ENCODE measurements at places on chromosomes 7 and 10. TPM values are rescaled to one million over a fixed set of nuclear protein-coding genes. Genes with fewer than 3 reads are reported as not detected.

DNA sequence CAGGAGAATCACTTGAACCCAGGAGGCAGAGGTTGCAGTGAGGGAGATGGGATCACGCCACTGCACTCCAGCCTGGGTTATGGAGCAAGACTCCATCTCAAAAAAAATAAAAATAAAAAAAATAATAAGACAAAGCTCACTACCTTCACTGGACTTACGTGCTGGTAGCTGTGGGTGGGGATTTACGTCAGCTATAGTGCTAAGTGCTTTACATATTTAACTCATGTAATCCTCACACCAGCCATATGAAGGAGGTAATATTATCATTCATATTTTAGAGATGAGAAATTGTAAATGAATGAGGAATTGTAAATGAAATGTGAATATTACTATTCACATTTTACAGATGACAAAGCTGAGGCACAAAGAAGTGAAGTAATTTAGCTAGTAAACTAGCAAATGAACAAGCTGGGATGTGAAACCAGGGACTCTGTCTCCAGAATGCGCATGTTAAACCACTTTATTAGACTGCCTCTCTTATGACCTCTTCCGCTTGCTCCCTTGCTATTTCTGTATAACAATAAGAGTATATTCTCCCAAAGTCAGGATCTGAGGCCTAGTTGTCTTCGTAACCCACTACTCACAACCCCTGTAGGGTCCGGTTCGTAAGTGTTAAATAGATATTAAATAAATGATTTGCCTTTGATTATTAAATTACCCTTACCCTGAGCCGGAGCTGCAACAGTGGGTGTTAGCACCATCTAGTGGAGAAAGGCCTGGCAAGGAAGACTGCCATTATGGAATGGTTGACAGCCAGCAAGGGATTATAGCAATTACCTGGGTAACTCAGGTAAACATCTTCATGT is 70.2 kb downstream of the HTR7 start:
- DNase-seq = no peak

- no peak for DNase-seq
Observed at GRCh38 chr10:95841661-95842498, 65.9 kb upstream of the CC2D2B start.

GRCh38 chr10:74223755-74224529 is 72.9 kb downstream of the ADK start:
- no peak for DNase-seq

DNA sequence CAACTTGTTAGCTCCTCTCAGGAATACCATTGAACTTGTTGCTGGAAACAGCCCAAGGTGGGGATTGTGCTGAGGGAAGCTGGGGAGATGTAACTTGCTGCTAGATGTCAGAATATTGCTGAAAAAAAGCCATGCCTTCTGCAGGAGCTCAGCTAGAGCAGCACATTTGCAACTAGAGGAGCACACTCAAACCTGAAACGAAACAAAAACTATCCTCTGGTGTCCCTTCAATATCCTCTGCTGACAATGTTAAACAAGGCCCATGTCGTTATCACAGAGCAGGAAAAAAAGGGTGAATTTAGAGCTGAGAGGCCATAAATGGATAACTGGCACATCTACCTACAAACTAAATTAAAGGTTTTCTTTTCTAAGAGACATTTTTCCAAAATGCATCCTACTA is 53.7 kb upstream of the MACC1 start:
- no peak for DNase-seq

- no peak for DNase-seq
Observed at GRCh38 chr10:58954178-58954577, 222.3 kb upstream of the PHYHIPL start.

DNA sequence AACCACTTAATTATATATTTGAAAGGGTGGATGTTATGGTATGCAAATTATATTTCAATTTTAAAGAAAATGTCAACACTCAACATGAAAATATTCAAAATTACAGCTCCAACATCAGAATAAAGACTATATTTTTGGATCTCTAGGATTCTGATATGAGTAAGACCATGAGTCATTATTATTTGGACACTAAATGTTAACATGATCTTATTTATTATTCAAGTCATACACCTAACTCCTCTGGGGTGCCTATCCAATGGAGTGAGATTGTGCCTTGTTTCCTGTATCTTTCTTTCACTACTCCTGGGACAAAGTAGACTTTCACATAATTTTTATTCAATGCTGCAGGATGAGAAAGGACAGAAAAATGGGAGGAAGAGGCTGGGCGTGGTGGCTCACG is 135.2 kb upstream of the PRSS1 start:
- no peak for DNase-seq

DNA sequence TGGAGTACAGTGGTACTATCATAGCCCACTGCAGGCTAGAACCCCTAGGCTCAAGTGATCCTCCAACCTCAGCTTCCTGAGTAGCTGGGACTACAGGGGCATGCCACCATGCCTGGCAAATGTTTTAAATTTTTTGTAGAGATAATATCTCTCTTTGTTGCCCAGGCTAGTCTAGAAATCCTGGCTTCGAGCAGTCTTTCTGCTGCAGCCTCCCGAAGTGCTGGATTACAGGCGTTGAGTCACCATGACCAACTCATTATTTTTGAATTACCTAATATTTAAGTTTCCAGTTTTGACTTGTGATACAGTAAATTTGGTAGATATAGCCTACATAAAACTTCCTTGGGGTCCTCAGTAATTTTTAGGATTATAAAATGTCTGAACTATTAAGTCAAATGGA is 74.1 kb downstream of the RUNDC3B start:
- DNase-seq = no peak

GRCh38 chr10:52351914-52352330 is 37.8 kb downstream of the DKK1 start:
- no peak for DNase-seq

DNA sequence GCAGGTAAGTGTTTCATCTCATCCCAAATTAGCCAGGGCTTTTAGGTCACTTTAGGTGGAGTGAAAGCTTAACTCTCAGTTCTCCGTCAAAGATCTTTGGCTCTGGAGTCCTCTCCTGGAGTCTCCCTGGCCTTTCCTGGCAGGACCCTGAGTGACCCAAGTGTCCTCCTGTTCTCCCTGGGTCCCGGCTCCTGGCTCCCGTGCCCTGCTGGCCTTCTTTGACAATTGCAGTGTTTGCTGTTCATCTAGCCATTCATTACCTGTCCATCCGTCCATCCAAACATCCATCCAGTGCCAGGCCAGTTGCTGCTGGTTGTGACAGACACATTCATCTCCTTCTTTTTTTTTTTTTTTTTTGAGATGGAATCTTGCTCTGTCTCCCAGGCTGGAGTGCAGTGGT is 6.2 kb upstream of the TPST1 start:
- peak; percentile 56 for DNase-seq

Gene LIPF
- total RNA-seq = not detected

- peak; percentile 79 for DNase-seq
Observed at GRCh38 chr7:2670720-2671391, 17.1 kb upstream of the AMZ1 start.

GRCh38 chr10:129531195-129531968 is 64.3 kb downstream of the MGMT start:
- no peak for DNase-seq

Gene ANKRD2
- total RNA-seq = 0.78 TPM

DNA sequence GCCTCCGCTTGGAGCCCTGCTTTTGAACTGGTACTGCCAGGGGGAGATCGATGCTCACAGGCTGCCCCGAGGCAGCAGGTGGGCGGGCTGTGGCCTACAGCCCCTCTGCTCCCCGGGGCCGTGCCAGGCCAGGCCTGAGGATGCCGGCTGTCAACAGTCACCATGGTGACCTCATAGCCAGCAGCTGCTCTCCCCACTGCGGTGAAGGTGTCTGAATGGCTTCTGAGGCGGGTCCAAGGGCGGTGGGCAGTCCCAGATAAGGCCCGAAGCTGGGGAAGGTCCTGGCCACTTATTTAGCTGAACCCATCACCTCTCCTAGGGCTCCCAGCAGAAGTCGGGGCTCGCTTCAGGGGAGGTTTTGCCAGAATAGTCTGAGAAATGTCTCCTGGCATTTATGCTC is 179.3 kb downstream of the ARHGAP12 start:
- DNase-seq = no peak

Gene ZCWPW1
- 4.4 TPM for total RNA-seq

GRCh38 chr10:88989824-88990383 is 694 bp upstream of the FAS start:
- DNase-seq = no peak

All from aorta (tissue), 5 donors.